ENCODE measurements at places on chromosomes 4 and X. TPM values are rescaled to one million over a fixed set of nuclear protein-coding genes. Genes with fewer than 3 reads are reported as not detected.

GRCh38 chr4:10002278-10002677 lies 19.0 kb downstream of the SLC2A9 start:
- DNase-seq, result no peak

DNA sequence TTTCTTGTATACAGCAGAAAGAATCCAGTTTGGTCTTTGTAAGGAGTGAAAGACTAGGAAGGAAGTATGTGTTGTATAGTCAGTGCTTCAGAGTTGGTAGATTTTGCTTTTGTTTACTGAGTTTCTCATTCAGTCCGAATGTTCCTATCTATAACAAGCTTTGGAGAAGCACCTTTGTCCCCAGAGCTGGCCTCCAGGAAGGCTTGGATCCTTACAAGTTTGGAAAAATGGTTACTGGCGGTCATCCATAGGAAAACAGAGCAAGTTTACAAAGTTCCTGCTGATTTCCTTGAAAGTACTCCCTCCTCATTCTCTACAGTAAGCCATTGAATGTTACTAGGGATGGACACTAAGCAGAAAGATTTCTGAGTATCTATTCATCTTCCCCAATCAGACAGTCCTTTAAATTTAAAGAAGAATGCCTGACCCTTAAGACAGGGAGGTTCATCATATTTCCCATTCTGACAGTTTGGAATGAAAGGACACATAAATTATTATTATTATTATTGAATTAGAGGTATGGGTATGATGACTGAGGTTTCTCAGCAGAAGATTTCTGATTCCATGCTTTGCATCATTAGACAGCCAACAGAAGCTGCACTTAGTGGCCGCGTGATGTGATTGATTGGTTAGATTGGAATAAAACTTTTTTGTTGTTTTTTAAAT lies 35.8 kb downstream of the FAT4 start:
- no peak for DNase-seq

- no peak for DNase-seq
Observed at GRCh38 chrX:20529711-20530110, 263.0 kb upstream of the RPS6KA3 start.

Gene OPRPN
- total RNA-seq, result not detected

GRCh38 chr4:147310312-147310711 lies 170.6 kb upstream of the EDNRA start:
- no peak for DNase-seq

DNA sequence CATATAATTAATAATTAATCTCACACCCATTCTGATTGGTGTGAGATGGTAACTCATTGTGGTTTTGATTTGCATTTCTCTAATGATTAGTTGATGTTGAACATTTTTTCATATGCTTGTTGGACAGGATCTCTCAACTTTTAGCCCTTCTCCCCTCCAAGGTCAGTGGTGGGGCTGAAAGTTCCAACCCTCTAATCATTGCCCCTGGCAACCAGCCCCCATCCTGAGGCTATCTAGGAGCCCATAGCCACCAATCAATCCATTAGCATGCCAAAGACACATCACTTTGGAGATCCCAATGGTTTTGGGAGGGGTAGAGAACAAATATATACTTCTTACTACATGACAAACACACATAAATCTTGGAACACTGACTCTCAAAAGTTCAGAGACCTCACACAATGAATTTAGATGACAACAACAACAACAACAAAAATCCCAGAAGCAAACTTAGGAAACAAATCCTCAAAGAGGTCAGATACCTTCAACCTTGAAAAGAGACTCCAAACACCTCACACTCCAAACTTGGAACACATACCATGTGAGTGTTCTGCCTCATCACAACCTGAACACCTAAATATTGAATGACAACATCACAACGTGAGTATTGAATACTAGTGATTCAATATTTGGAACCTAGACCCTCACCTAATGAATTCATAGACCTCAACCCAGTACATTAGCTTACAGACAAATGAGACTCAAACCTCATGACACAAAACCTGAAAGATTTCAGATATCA lies 19.0 kb upstream of the PAGE4 start:
- DNase-seq, result no peak

Gene UGDH
- total RNA-seq, result 16.6 TPM

Gene GSX2
- total RNA-seq, result not detected

DNA sequence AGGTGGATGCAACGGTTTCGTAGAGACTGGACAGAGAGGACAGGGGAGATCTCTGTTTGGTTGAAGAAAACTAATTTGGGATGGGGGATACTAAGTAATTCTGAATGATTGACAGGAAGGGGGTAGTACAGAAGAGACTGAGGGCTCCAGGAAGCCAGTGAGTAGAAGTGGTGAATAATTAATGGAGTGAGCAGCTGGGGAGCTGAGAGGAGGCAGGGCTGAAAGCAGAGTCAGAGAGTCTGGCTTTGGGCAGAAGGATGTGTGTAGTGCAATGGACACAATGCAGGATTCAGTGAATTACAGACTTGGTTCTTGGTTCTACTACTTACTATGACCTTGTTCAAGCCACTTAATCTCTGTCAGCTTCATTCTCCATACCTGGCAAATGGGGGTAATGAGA lies 161.7 kb downstream of the RBMX2 start:
- DNase-seq, result no peak

All from Right ventricle myocardium inferior (tissue), 1 donor.